ENCODE measurements at places on chromosomes 3 and 15.

DNA sequence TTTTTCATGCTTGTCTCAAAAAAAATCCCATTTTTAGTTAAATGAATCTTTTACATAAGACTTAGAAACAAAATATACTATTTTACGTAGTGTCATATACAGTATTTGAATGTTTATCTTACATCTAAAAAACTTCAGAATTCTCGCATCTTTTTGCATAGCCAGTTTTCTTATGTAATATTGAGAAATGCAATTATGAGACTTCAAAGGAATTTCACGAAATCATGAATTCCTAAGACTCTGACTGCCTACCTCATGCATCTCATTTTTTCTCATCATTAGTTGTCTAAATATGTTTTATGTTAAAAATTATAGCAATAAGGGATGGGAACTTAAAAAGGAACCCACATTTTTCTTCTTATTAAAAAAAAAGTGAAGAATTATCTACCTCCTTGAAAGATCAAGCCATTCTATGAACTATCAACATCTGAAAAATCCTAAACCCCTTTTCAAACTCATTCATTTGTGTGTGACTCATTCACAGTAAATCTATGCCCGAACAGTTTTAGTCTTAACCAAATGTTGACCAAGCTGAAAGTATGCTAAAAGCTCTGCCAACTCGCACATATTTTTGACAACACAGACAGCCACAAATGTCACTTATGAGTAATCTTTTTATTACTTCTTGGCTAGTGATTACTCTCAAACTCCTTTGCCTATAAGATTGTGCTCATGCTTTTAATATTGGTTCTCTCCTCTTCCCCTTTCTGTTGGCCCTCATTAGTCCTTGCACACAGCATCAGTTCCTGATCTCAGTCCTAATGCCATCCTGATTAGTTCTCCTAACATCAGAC is 115.9 kb downstream of the DCLK3 start:
- peak; percentile 34 for DNase-seq

GRCh38 chr15:64717130-64717529 is 58.3 kb downstream of the RBPMS2 start:
- no peak for DNase-seq

DNA sequence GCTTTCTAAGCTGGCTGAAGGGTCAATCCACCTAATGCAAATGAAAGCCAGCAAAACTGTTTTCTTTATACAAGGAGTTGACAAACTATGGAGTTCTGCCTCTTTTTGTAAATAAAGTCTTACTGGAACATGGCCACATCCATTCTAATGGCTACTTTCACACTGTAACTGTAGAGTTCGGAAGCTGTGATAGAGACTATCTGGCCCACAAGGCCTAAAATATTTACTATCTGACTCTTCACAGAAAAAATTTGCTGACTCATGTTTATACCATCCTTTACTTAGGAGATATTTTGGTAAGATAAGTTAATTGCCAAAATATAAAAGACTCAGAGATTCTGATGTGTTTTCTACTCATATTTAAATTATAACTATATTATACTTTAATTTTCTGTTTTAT is 93.7 kb upstream of the GK5 start:
- DNase-seq: no peak

- no peak for DNase-seq
These were observed 199.9 kb upstream of the KCNMB2 start for GRCh38 chr3:178336336-178336735.

DNA sequence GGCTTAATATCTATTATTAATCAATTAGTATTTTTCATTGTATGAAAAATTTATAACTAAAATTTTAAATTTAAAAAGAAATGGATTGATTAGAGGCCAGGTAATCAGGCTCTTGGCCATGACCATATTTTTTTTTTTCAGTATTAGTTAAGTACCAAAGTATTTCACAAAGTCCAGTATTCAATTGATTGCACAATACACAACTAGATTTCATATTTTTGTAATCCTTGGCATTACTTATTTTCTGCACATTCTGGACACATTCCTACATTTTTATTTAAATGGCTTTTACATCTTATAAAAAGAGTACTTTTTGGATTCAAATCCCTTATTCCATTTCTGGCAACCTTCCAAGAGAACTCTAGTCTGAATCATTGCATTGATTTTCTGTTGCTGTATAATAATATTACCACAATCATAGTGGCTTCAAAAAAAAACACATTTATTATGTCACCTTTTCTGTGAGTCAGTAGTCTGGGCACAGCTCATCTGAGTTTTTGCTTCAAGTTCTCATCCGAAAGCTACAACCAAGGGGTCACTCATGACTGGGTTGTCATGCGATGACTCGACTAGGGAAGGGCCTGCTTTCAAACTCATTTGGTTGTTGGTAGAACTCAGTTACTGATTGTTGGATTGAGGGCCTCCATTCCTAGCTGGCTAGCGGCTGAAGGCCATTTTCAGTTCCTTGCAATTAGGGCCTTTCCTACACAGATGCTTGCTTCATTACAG is 90.7 kb downstream of the CNTN6 start:
- DNase-seq: no peak

DNA sequence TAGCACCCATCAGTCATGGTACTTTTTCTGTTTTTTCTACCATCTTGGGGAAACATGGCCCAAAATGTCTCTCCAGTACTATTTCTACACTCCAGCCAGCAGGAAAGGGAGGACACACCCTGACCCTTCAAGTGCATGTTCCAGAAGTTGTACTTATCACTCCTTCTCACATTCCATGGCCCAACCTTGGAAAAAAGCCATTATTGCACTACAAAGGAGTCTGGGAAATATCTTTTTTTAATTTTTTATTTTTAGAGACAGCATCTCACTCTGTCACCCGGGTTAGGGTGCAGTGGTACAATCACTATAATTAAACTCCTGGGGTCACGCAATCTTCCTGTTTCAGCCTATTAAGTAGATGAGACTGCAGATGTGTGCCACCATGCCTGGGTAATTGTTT is 100.0 kb upstream of the PPP2R3A start:
- no peak for DNase-seq

DNA sequence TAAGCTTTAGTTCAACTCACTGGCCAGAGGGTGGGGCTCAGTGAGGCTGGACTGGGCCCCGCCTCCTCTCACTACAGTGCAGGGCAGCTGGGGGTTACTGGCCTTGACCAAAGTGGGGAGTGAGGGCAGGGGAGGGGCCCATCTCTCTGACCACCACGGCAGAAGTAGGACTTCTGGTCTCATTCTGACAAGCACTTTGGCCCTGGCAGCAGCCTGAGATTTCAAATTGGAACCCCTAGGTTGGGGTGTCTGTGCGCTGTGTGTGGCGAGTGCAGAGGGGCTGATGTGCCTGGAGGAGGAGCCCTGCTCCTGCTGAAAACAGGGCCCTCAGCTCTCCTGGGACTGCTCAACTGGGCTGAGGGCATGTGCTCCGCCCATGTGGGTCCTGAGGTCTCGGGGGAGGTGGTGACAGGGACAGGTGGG is 60.3 kb upstream of the RPL32 start:
- no peak for DNase-seq

GRCh38 chr15:39018966-39019365 is 454.4 kb upstream of the RASGRP1 start:
- DNase-seq: no peak

DNA sequence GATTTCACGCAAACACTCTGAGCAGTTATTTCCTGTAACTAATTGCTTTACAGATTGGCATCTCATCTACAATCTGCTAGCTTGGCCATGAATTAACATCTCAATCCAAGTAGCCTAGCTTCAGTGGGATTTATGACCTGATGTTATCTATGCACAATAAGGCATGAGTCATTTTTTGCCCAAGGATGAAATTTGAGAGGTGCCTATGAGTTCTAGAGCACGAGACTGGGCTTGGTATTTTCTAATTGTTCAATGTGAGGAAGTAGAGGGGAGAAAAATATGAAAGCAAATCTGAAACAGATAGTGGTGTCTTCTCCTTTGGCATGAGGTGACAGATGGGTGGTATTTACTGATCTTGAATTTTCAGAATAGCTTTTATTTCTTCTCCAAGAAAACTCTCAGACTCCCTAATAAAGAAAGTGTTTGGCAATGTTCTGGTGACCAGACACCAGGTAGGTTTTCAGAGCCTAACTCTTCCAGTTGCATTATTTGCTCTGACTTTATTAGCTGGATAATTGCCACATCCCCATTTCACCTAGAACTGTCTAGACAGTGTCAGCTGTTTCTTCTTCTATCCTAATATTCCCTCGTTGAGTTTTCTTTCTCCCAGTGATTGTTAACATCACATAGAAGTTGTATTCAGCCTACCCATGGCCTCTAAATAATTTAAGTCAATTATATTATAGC is 301.0 kb upstream of the UMPS start:
- DNase-seq: peak; percentile 65

DNA sequence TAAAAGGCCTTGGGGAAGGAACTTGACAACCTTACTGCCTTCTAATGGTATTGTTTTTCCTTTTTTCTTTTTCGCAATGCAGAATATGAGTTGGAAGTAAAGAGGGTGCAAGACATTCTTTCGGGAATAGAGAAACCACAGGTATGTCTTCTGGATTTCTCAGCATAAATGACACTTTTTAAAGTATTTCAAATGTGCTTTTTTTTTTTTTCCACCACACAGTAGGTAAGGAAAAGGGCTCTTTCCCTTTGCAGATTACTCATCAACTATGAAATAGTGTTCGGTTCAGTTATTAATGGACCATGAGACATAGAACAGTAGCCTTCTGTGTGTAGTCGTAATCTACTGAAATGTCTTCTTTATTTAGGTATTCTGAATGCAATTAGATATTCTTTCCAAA is 162.4 kb downstream of the GHSR start:
- DNase-seq: no peak
